Muscle of leg (tissue), 16 donors: ENCODE measurements at places on chromosomes 1 and 21. TPM values are rescaled to one million over a fixed set of nuclear protein-coding genes. Genes with fewer than 3 reads are reported as not detected.

- H3K27me3 ChIP-seq, result no peaks in the 10 kb centered on the region
- H3K4me1 ChIP-seq, result peaks cover 11% of the 10 kb centered on the region
- no peak overlapping the region for H3K27ac ChIP-seq
- no peak overlapping the region for H3K4me3 ChIP-seq
- no peaks in the 10 kb centered on the region for H3K36me3 ChIP-seq
These were observed 16.2 kb upstream of the GPR157 start for GRCh38 chr1:9145021-9145668.

DNA sequence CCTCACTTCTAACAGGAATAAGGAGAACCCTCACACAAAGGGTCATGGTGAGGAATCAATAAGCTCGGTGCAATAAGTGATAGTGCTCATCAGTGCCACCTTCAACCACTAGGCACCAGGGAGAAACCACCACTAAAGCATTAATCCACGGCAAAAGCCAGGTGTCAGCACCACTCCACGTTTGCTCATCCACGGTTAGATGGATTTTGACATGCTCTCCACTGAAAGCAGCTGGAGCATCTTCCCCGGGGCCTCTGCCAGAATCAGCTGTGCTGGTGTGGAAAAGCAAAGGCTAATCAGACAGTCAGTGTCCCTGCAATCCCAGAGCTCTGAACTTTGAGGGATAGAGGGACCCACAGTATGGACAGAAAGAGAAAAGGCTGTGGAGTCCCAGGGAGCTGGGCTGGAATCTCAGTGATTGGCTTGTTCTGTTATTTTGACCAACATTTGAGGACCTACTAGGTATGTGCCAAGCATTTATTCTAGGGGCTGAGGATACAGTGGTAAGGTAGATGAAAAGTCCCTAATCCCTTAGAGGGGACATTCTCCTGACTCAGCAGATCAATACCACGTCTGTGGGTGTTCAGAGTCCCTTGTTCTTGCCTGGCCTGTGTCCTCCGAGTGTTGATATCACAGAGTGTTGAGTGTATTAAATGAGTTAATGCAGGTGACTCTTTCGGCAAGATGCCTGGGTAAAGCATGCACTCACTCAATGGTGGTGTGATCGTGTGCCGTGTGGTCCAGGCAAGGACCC lies 41.3 kb downstream of the FHAD1 start:
- no peak overlapping the region for H3K4me3 ChIP-seq
- H3K27me3 ChIP-seq, result peaks cover 3% of the 10 kb centered on the region
- no peak overlapping the region for H3K27ac ChIP-seq
- peaks cover 2% of the 10 kb centered on the region for H3K4me1 ChIP-seq

DNA sequence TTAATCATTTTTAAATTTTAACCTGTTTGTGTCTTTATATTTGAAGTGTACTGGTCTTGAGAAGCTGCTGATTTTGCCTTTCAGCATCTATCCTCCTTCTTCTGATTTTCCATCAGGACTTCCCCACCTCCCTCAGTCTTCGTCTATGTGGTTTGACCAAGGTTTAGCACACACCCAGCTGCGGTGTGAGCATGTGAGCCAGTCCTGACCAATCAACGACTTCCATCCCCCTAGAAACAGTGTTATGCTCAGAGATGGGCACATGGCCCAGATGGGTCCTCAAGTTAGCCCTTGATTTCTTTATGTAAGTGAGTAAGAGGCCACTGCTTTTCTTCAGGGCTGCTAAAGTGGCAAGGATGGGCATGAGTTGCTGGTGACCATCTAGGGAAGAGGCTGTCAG lies 190.8 kb downstream of the MATN1 start:
- H3K27me3 ChIP-seq, result peaks cover 7% of the 10 kb centered on the region
- H3K4me3 ChIP-seq, result no peak overlapping the region
- DNase-seq, result no peak
- H3K36me3 ChIP-seq, result no peaks in the 10 kb centered on the region

- no peak overlapping the region for H3K27ac ChIP-seq
- H3K4me1 ChIP-seq, result no peaks in the 10 kb centered on the region
- DNase-seq, result no peak
- no peaks in the 10 kb centered on the region for H3K36me3 ChIP-seq
- H3K27me3 ChIP-seq, result no peaks in the 10 kb centered on the region
These were observed 682.4 kb upstream of the TPTE start for GRCh38 chr21:9838738-9839642.

IVL gene
- not detected for total RNA-seq

BCL2L15 gene
- total RNA-seq, result 0.75 TPM
